Amniotic stem cell (primary cell): ENCODE measurements at places on chromosomes 7 and 10.
A peak's percentile ranks its signal among the peaks of the same experiment; 100 is the strongest.

DNA sequence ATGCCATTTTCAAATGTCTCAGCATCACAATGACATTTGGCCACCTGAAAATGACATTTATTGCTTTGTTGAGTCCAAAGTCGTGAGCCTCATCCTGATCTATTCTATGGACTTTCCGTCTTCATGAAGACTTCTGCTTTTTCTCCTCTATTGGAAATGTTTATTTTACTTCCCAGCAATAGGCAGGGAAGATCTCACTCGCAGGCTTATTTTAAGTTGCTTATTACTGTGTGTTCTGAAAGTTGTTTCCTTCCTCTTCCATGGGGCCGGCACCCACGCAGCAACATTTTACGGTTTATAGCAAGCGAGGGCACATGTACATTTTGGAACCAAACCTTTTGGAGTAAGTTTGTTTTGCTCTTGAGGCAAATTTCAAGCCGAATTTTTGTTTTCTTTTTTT lies 221.0 kb upstream of the KLF6 start:
- no peak for DNase-seq

DNA sequence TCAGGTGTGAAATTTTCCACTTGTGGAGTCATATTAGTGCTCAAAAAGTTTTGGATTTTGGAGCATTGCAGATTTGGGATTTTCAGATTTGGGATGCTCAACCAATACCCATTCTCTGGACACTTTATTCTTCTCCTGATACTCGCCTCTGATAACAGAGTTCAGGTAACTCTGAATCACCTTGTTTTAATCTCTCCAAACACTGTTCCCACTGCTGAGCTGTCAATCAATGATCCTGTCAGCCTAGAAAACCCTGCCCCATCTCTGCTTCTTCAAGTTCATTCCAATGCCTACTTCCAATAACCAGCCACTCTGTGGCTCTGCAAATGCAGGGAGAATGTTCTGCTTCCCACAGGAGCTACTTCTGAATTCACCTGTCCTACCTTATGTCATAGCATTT lies 21.8 kb downstream of the SGMS1 start:
- DNase-seq: no peak

- no peak for DNase-seq
Observed at GRCh38 chr10:131804551-131805295, 96.1 kb upstream of the PPP2R2D start.

GRCh38 chr7:114158275-114158674 lies 239.5 kb upstream of the PPP1R3A start:
- DNase-seq: no peak

- DNase-seq: no peak
Observed at GRCh38 chr7:79465551-79465950, 12.1 kb upstream of the MAGI2 start.

DNA sequence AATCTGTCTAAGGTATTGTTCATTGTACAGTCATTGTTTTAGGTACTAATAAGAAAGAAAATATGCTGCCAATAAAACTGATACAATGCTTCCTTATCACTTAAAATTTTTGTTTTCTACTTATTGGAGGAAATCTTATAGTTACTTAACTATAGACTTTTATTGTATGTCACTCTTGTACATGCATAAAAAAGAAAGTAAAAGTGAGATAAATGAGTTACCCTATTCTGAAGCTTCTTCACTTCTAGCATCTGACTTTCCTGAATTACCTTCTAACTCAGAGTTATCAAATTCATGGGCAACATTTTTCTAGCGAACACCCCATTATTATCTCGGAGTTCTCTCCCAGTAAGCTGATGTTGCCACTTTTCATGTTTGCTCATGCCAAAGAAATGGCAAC lies 504.9 kb downstream of the SH2D4B start:
- DNase-seq: no peak

DNA sequence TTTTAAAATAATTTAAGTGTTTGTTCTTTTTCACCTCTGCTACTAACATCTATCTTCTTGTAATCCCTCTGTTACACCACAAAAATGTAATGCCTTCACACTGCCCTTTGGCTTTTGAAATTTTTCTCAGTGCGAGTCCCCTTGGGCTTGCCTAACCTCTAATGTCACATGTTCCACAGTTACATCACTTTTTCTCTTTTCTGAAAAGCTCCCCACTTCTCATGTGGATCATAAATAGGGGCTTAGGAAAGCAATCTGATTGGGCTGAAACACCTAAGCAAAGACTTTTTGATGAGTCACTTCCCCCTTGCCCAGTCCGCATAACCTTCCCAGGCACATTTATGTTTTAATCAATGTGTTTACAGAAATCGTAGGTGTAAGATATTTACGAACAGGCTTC lies 288.2 kb downstream of the IPMK start:
- no peak for DNase-seq

- DNase-seq: no peak
Observed at GRCh38 chr10:125699562-125700143, 16.7 kb upstream of the TEX36 start.

GRCh38 chr10:28316696-28317095 lies 13.8 kb upstream of the MPP7 start:
- DNase-seq: no peak

DNA sequence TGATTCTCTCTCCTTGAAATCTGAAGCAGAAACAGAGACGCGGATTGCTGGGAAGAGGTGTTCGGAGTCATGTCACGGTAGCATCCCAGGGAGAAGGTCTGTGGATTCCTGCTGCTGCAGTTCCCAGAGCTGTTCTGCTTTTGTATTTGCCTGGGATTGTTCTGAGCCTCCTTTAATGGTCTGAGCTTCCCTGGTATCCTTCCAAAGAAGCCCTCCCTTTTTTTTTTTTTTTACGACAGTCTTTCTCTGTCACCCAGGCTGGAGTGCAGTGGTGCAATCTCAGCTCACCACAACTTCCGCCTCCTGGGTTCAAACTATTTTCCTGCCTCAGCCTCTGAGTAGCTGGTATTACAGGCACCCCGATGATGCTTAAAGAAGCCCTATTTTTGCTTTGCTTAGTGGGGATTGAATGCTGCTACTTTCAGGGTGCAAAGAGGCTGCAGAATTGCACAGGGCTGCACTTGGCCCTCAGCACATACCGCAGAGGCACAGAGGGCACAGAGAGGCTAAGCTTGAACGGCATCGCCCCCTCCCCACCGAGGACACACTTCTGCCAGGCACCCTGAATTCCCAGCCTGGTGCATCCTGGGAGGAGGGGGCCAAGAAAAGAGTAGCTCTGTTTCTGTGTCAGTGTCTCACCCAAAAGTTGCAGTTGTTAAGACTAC lies 208.6 kb upstream of the GALNT17 start:
- no peak for DNase-seq

GRCh38 chr10:18400906-18401245 lies 250.5 kb downstream of the NSUN6 start:
- DNase-seq: no peak

GRCh38 chr7:1703871-1704810 lies 34.1 kb downstream of the ELFN1 start:
- DNase-seq: no peak

DNA sequence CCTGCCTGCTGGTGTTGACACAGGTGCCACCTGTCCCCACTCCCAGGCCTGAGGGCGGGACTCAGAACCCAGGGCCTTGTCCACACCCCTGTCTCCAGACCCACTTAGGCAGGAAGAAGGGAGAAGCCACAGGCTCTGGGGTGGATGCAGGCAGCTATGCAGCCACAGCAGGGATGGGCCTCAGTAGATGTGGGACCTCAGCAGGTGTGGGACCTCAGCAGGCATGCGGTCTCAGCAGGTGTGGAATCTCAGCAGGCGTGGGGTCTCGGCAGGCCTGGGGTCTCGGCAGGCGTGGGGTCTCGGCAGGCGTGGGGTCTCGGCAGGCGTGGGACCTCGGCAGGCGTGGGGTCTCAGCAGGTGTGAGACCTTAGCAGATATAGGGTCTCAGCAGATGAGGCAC lies 118.0 kb upstream of the PITRM1 start:
- DNase-seq: no peak

DNA sequence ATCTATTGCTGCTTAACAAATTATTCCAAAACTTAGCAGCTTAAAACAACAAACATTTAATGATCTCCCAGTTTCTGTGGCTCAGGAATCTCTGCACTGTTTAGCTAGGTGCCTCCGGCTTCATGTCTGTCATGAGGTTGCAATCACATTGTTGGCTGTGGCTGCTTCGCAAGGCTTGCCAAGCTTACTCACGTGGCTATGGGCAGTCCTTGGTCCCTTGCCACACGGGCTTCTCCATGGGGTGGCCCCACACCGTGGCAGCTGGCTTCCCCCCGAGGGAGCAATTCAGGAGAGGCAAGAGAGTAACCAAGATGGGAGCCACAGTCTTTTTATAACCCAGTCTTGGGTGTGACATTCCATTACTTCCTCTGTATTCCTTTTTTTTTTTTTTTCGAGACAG lies 67.4 kb downstream of the NEURL1 start:
- no peak for DNase-seq

- DNase-seq: no peak
Observed at GRCh38 chr10:117677239-117677638, 134.7 kb downstream of the EMX2 start.

GRCh38 chr10:76382381-76382851 lies 951.0 kb downstream of the LRMDA start:
- no peak for DNase-seq

- no peak for DNase-seq
Observed at GRCh38 chr7:48074204-48074654, 14.8 kb upstream of the UPP1 start.

GRCh38 chr10:49277973-49278372 lies 21.0 kb upstream of the C10orf71 start:
- DNase-seq: no peak

GRCh38 chr10:62414359-62414758 lies 40.2 kb downstream of the ZNF365 start:
- no peak for DNase-seq

GRCh38 chr7:72281308-72281707 lies 130.8 kb downstream of the CALN1 start:
- DNase-seq: no peak

- DNase-seq: no peak
Observed at GRCh38 chr10:27578316-27578715, 74.2 kb downstream of the RAB18 start.

- no peak for DNase-seq
Observed at GRCh38 chr10:16520900-16521299, 779 bp downstream of the C1QL3 start.

GRCh38 chr10:13857451-13857850 lies 270.7 kb downstream of the PRPF18 start:
- DNase-seq: no peak

GRCh38 chr10:88185830-88186229 lies 322.4 kb downstream of the PTEN start:
- DNase-seq: no peak

DNA sequence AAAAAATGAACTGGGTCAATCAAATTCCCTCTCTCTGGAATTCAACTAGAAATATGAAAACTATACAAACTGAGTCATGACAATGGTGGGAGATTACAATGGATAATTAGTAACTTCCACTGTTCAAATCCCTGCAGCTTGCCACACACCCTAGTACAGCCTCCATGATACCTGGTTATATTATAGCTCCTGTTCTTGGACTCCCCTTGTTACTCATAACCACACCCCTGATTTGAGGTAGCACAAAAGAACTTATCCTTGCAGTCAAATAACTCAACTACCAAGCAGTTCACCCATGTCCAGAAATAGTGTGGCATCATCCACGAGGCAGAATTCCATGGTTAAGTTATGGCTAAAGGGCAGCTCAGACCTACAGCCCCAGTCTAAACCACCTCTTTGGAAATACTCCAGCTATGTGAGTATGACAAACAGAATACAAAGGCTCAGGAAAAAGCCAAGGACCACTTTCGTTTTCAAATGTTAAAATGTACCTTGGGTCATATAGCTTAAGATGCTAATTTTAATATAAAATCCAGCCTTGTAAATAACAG lies 164.7 kb downstream of the CPEB3 start:
- no peak for DNase-seq

- DNase-seq: no peak
Observed at GRCh38 chr10:28769091-28769604, 91.8 kb downstream of the BAMBI start.

DNA sequence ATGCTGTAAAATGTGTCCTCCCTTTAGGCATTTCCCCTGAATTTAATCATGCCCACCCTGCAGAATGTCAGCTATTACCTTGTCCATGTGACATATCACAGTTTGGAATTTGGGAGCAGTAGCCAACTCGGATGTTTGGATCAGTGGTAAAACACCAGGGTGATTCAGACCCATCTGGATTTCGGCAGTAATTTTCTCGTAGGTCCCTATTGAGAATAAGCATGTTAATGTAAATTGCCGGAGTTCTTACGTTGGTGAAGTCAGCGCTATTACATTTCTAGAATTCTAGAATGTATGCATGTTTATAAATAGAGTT lies 44.1 kb downstream of the HGF start:
- DNase-seq: peak; percentile 81

GRCh38 chr7:131409129-131409766 lies 81.6 kb downstream of the MKLN1 start:
- DNase-seq: no peak

GRCh38 chr10:43222210-43222720 lies 44.6 kb downstream of the RASGEF1A start:
- DNase-seq: no peak

GRCh38 chr10:47290338-47290737 lies 9.7 kb upstream of the GDF10 start:
- no peak for DNase-seq
